ENCODE measurements at places on chromosomes 1 and 21.

- DNase-seq, result no peak
These were observed 2.3 kb downstream of the UTP11 start for GRCh38 chr1:38014724-38015424.

DNA sequence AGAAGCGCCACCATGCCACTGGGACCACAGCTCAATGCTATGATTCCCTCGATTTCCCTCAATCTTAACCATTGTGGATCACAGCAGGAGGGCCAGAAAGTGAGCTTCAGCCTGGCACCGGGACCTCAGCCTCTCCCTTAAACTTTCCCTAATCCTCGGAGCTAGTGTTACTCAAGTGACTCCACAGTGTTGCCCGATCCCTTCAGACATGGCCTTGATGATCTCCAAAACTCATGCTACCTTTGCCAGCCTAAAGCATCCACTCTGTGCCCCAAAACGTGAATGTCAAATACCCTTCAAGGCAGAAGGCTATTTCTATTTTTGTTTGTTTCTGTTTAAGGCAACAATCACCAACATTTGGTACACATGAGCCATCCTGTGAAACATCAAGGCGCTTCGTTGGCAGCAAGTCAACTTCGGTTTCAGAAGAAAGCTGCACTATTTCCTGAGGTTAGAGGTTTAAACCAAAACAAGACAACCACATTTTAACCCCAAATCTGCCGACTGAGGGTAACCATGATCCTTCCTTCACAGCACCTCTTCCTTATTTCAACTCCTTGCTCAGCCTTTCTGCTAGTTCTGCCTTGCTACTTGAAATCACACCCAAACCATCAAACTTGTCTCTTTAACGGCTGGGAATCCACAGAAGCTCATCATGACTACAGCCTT, 94.4 kb upstream of the KRTAP19-8 start:
- no peak for DNase-seq

GRCh38 chr1:14282707-14283106, 315.8 kb upstream of the KAZN start:
- DNase-seq, result no peak

DNA sequence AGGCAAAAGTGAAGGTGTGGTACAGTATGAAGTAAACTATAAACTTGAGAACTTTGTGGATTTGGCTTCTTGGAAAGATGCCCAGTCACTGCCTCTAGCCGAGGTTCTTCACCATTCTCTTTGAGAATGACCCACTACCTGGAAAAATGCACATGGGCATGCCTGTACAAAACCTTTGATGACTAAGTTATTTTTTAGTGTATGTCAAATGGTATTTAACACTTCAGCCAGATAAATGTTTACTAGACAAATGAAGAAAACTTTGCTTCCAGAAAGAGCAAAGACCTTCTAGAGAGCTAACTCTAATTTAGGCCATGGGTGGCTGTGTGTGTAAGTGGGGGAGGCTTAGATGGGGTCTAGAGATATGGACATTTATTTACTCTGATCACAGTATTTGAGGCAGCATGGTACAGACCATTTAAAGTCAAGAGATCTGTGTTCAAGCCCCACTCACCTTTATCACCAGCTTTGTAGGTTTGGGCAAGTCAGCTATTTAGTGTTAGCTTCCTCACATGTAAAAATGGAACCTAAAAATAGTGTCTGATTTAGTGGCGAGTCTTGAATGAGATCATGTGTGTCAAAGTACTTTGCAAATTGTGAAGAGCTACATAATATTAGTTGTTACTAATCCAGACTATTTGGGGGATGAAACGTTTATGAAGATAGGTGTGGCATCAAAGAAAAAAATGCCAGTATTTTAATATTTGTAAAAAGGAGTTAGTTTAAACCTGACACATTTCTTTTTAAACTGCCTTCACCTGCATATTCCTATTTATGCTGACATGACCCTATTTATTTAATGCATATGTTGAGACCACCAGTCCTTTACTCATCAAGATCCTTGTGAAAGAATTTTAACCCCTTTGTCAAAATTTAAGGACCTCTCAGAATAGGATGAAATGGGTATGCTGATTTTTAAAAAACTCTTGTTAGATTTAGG, 20.2 kb downstream of the NFYC start:
- no peak for DNase-seq

DNA sequence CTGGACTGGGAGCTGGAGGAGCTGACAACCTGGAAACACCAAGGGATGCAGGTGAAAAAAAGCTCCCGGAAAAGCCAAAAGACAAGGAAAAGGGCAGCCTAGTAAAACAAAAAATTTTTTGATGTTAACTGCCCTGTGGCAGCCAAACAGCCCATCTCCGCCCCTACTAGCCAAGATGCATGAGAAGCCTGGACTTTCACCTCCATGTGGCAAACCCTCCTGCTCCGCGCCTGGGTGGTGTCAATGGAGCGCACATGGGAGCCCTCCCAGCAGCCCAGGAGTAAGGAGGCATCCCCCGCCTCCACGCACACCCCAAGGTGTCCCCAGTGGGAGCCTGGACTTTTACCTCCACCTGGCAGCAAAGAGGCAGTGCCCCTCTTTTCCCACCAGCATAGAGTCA, 30.5 kb downstream of the LEMD1 start:
- DNase-seq, result no peak

GRCh38 chr1:68045511-68046180, 4.8 kb downstream of the DIRAS3 start:
- DNase-seq, result no peak

GRCh38 chr1:15848929-15849774, 1.6 kb downstream of the SPEN start:
- DNase-seq, result peak; percentile 67
